ENCODE measurements at places on chromosomes 7 and 10. TPM values are rescaled to one million over a fixed set of nuclear protein-coding genes. Genes with fewer than 3 reads are reported as not detected.

Gene RBP3
- not detected for total RNA-seq

Gene GIMAP8
- total RNA-seq, result 0.07 TPM

Gene FAM25A
- total RNA-seq, result not detected

Gene UBE3C
- total RNA-seq, result 89.1 TPM

Gene GPR26
- not detected for total RNA-seq

Gene VKORC1L1
- total RNA-seq, result 27.6 TPM

Gene LRRC18
- total RNA-seq, result not detected

Gene HOXA9
- total RNA-seq, result 0.33 TPM

Gene CALHM1
- total RNA-seq, result not detected

Gene SLC16A12
- 0.33 TPM for total RNA-seq

Data from smooth muscle cell of the pulmonary artery (primary cell).